Stimulated activated CD4-positive, alpha-beta T cell treated with anti-CD3 and anti-CD28 coated beads, Interleukin-4, amount 100 ng/mL, for 4 hours (primary cell): ENCODE measurements at places on chromosomes 2 and 18.

GRCh38 chr18:8703092-8703709, 2.2 kb upstream of the MTCL1 start:
- no peak for DNase-seq

- DNase-seq: peak; percentile 55
Observed at GRCh38 chr2:96144481-96145035, 682 bp downstream of the DUSP2 start.

- DNase-seq: no peak
Observed at GRCh38 chr2:64392529-64392928, 61.4 kb upstream of the LGALSL start.

GRCh38 chr2:151230627-151231140, 31.0 kb downstream of the RBM43 start:
- DNase-seq: no peak

GRCh38 chr2:161166538-161167409, 6.5 kb downstream of the TANK start:
- DNase-seq: peak; percentile 47

GRCh38 chr18:55069497-55069896, 110.2 kb upstream of the CCDC68 start:
- no peak for DNase-seq

DNA sequence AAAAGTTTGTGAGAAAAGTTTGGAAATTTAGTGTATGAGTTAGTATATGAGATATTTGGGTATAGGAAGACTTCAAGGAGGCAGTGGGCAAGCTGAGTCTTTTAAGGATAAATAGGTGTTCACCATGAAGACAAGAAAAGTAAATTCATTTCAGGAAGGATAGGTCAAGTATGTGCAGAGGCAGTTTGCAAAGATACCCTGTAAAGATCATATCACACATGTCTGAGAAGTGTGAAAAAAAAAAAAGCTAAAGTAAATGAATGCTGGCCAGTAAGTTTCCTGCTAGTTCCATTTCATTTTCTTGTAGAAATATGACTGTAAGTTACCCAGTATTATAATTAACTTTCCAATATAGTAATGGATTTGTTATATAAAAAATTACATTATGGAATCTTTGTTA, 131.0 kb downstream of the PHLPP1 start:
- DNase-seq: no peak

DNA sequence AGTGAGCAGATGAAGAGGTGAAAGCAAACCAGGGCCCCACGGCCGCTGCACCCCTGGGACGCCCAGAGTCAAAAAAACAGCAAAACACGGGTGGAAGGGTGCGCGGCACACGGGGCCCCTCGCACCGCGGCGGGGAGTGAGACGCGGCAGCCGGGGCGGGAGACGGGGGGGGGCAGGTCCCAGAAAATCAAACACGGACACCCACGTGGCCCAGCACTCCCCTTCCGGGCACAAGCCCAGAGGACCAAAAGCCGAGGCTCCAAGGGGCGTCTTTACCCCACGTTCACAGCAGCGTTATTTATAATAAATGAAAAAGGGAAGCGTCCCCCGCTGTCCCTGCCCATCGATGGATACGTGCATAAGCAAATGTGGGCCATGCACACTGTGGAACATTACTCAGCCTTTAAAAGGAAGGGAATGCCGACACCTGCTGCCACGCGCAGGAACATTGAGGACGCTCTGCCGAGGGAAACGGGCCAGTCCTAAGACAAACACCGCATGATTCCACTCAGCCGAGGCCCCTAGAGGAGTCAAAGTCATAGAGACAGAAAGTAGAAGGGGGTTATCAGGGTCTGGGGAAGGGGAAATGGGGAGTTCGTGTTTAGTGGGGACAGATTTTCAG, 677 bp upstream of the COPS9 start:
- peak; percentile 35 for DNase-seq

- DNase-seq: no peak
Observed at GRCh38 chr2:33607251-33607721, 8.2 kb upstream of the FAM98A start.

GRCh38 chr2:111030260-111030891, 90.3 kb upstream of the BCL2L11 start:
- DNase-seq: no peak

DNA sequence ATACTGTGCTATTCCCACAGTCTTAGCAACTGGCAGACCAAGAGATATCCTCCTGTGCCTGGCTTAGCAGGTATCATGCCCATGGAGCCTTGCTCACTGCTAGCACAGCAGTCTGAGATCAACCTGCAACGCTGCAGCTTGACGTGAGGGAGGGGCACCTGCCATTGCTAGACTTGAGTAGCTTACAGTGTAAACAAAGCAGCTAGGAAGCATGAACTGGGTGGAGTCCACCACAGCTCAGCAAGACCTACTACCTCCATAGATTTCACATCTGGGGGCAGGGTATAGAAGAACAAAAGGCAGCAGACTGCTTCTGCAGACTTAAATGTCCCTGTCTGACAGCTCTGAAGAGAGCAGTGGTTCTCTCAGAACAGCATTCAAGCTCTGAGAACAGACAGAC, 74.8 kb downstream of the AKAIN1 start:
- no peak for DNase-seq

GRCh38 chr18:4986066-4986465, 211.0 kb downstream of the AKAIN1 start:
- DNase-seq: no peak

GRCh38 chr2:9889812-9890261, 46.6 kb downstream of the TAF1B start:
- DNase-seq: no peak

DNA sequence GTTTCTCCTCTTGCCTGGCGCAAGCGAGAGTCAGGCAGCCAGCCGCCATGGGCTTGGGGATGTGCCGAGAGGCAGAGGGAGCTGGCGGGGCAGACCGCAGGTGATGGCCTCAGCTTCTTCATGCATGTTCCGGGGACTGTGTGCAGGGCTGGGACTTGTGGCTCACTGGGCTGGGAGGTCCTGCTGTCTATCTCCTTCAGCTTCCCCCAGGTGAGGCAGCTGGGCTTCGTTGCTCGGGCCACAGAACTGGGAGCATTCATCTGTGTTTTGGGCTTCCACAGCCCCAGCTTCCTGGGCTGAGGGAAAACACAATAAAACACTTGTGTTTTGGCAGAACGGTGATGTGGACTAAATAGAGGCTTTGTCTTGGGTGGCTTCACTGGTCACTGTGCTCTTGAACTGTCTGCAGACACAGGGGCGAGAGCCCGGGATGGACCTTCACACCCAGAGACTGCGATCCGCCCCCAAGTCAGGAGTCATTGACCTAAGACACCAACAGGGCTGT, 93.5 kb downstream of the DYSF start:
- DNase-seq: no peak

DNA sequence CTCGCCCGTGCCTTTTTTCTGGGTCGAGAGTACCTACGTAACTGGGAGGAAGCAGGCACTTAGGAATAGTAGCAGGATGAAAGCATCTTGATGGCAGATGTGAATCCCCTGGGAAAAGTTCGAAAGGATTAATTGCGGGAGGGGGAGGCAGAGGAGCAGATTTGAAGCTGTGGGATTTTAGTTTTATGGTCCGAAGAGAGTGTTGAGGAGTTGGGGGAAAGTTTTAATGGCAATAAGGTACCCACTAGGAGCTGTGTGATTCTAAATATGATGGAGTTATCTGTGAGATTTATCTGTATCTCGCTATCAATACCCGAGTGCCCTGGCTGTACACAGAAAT, 1.1 kb downstream of the AGFG1 start:
- DNase-seq: no peak

GRCh38 chr2:241035818-241036396, 37.5 kb downstream of the SNED1 start:
- peak; percentile 32 for DNase-seq

- DNase-seq: no peak
Observed at GRCh38 chr2:46781468-46782189, 134.0 kb downstream of the MCFD2 start.

GRCh38 chr2:9693196-9693491, 62.3 kb upstream of the YWHAQ start:
- DNase-seq: no peak

GRCh38 chr18:500632-501405, at the start of gene COLEC12:
COLEC12 (minus strand) TSS chr18:500701; CDS start chr18:500514, 187 bp downstream.
- DNase-seq: no peak

DNA sequence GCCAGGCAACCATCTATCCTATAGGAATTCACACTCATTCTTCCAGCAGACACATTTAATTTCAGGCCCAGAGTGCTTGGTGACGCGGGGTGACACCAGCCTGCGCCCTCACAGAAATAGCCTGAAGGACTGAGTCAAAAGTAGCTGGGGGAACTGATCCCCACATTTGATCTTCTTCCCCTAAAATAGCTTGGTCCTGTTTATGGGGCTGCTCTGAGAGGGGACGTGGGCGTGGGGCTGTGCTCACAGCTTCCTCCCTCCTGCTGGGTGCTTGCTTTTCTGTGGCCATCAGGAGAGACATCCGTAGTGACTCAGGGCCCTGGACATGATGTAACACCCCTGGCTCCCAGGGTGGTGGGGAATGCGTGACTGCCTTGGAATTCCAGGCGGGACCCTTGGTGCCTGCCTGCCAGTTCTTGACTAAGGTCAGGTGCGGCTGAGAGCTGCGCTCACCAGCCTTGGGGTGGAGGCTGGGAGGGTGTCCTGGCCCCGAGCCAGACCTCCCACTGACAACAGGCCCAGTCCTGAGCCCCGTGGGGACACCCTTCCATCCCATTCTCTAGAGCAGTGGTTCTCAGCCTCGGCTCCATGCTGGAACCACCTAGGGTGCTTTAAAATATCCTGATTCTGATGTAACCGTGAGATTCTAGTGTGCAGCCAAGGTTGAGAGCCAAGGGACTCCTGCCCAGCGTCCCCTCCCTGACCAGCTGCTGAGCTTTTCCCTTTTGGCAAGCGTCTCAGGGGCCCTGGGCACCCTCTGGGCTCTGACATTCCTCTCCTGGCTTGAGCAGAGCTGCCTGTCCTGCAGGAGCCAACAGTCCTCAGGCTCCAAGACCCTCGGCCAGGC, 47.4 kb upstream of the SMAD7 start:
- no peak for DNase-seq

GRCh38 chr2:97919858-97920257, 75.9 kb downstream of the TMEM131 start:
- no peak for DNase-seq

- no peak for DNase-seq
Observed at GRCh38 chr2:134973241-134974138, 54.9 kb downstream of the CCNT2 start.

GRCh38 chr2:165874445-165875039, 79.0 kb downstream of the TTC21B start:
- no peak for DNase-seq

- no peak for DNase-seq
Observed at GRCh38 chr18:31206787-31207381, 44.2 kb upstream of the DSC1 start.

DNA sequence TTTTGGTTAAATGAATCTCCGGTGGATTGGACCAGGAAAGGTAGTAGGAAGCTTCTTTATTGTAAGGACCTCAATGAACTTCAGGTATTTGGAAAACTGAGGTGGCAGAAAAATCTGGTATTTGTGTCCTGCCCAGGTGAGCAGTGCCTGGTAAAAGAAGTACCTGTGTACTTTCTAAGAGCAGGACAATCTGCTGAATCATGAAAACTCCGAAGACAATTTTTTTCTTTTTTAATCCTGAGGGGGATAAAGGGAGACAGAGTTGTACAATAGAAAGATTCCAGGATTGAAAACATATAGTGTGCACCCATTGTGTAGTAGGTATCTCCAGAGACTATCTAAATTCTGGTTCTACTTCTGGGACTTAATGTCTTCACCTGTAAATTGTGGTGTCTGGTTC, 191.8 kb upstream of the SPOPL start:
- no peak for DNase-seq

- DNase-seq: no peak
Observed at GRCh38 chr2:33486544-33486943, 10.1 kb downstream of the RASGRP3 start.

DNA sequence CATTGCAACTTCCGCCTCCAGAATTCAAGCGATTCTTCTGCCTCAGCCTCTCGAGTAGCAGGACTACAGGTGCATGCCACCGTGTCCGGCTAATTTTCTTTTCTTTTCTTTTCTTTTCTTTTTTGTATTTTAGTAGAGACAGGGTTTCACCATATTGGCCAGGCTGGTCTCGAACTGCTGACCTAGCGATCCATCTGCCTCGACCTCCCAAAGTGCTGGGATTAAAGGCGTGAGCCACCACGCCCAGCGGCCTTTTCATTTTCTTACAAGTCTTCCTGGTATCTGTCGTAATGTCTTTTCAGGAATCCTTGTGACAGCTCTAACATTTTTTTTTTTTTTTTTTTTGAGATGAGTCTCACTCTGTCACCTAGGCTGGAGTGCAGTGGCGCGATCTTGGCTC, 66.4 kb upstream of the EDAR start:
- no peak for DNase-seq

DNA sequence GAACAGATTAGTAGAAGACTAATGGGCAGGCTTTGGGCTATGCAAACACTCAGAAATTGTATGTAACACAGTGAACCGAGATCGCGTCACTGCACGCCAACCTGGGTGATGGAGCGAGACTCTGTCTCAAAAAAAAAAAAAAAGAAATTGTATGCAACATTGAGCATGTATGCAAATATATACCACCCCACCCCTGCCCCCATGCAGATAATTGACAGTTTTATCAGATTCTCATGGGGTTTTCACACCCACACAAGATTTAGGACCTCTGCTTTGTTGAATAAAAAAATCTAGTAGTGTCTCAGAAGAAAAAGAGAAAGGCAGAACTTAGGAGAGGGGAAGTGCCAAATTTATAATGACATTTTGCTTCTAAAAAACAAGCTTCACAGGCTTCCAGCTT, 131.6 kb upstream of the FN1 start:
- DNase-seq: no peak

DNA sequence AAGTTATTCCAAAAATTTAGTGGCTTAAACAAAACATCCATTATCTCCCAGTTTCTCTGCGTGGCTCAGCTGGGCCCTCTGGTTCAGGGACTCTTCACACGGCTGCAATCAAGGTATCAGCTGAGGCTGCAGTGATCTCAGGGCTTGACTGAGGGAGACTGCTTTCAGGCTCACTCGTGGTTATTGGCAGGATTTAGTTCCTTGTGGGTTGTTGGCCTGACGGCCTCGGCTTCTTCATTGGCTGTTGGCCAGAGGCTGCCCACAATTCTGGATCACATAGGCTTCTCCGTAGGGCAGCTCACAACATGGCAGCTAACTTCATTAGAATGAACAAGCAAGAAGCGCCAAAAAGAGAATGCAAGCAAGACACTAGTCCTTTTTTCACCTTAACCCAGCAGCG, 90.1 kb downstream of the ABI2 start:
- DNase-seq: no peak

DNA sequence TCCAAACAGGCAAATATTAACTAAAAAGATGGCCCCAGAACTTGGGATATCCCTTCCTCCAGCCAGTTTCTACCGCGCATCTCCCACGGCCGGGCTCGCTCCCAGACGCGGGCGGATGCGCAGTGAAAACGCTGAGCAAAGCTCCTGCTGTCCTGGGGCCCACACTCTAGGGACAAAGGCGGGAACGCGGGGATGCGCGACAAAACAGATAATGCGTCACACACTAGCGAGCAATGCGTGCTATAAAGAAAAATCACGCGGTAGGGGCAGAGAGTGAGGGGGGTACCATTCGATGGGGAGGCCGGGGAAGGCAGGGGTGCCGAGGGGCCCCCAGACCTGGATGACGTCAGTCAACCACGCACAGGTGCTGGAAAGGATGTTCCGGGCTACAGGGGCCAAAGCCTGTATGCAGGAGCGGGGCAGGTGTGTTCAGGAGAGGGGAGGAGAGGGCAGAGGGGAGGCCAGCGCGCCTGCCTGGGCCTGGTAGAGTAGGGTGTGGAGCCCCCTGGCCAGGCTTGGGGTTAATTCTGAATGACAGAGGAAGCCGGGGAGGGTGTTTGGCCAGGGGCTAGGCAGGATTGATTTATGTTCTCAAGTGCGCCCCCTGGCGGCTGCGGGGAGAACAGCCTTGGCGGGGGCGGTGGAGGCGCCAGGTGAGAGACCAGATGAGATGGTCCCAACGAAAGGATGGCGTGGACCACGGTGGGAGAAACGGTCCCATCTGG, 14.9 kb upstream of the ITM2C start:
- DNase-seq: peak; percentile 54
